ENCODE measurements at places on chromosomes 16 and 17. TPM values are rescaled to one million over a fixed set of nuclear protein-coding genes. Genes with fewer than 3 reads are reported as not detected.
A peak's percentile ranks its signal among the peaks of the same experiment; 100 is the strongest.

The PDE6G gene
- 0.45 TPM for total RNA-seq

The VPS25 gene
- 83.7 TPM for total RNA-seq

The FBF1 gene
- total RNA-seq = 25.9 TPM

The PERCC1 gene
- not detected for total RNA-seq

The CACNG3 gene
- not detected for total RNA-seq

DNA sequence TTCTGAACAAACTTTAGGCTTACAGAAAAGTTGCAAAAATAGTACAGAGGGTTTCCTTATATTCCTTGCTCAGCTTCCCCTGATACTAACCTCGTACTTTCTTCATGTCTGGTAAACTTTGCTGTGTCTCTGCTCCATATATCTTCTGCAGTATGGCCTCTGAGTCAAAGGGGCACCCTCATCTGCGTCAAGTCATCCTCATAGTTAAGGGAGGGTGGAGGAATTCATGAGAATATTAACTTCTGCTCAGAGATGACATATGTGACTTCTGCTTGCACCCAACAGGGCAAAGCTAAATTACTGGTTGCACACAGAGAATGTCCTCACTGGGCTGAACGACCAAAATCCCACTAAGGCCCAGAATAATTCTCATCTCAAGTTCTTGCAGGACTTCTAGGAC, 4.3 kb upstream of the CCL7 start:
- H3K4me1 ChIP-seq = no peaks in the 10 kb centered on the region
- no peak for DNase-seq
- H3K27ac ChIP-seq = no peak overlapping the region
- no peaks in the 10 kb centered on the region for H3K36me3 ChIP-seq

DNA sequence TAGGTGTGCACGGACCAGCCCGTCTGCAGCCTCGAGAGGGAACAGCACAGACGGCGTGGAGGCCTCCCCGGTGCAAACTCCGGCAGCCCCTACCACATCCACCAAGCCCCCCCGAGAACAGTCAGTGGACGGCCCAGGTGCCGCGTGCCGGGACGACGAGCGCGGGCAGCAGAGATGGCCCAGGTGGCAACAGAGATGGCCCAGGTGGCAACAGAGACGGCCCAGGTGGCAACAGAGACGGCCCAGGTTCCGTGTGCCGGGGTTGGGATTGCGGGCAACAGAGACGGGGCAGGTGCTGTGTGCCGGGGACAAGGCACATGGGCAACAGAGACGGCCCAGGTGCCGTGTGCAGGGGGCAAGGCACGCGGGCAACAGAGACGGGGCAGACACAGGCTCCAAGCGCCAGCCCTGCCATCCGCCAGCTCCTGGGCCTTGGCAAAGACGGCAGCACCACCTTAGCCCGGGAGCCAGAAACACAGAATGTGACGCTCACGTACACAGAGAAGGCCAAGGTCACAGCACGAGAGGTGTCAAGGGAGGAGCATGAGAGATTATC, 31.1 kb downstream of the RPH3AL start:
- H3K4me3 ChIP-seq = no peak overlapping the region
- H3K27me3 ChIP-seq = peaks cover 20% of the 10 kb centered on the region
- DNase-seq = no peak
- no peak overlapping the region for H3K27ac ChIP-seq
- H3K4me1 ChIP-seq = peaks cover 9% of the 10 kb centered on the region

- DNase-seq = no peak
- no peak overlapping the region for H3K4me3 ChIP-seq
- peaks cover 3% of the 10 kb centered on the region for H3K36me3 ChIP-seq
- no peak overlapping the region for H3K27ac ChIP-seq
- H3K27me3 ChIP-seq = no peaks in the 10 kb centered on the region
Measured at GRCh38 chr17:80421381-80422090, 6.6 kb downstream of the ENDOV start.

DNA sequence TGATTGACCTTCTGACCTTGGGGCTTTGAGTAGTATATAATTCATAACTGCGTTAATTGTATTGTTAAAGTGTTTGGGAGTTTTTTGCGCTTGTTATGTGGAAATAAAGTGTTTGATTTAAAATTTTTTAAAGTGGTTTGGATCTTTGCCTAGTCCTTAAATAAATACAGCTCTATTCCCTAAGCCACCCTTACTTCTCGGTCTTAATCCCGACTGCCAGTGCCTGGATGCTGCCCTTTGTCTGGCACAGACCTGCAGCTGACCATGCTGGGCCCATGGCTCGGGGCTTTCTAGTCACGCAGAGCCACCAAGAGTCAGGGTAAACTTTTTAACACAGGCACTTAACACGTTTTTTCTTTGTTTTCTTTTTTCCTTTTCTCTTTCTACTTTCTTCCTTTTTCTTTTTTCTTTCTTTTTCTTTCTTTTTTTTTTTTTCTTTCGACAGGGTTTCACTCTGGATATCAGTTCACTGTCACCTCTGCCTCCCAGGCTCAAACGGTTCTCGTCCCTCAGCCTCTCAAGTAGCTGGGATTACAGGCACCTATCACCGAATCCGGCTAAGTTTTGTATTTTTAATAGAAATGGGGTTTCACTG, 19.6 kb upstream of the SLC5A11 start:
- H3K4me1 ChIP-seq = no peaks in the 10 kb centered on the region
- no peaks in the 10 kb centered on the region for H3K27me3 ChIP-seq
- peaks cover 10% of the 10 kb centered on the region for H3K36me3 ChIP-seq
- no peak overlapping the region for H3K27ac ChIP-seq
- no peak overlapping the region for H3K4me3 ChIP-seq
- DNase-seq = no peak

DNA sequence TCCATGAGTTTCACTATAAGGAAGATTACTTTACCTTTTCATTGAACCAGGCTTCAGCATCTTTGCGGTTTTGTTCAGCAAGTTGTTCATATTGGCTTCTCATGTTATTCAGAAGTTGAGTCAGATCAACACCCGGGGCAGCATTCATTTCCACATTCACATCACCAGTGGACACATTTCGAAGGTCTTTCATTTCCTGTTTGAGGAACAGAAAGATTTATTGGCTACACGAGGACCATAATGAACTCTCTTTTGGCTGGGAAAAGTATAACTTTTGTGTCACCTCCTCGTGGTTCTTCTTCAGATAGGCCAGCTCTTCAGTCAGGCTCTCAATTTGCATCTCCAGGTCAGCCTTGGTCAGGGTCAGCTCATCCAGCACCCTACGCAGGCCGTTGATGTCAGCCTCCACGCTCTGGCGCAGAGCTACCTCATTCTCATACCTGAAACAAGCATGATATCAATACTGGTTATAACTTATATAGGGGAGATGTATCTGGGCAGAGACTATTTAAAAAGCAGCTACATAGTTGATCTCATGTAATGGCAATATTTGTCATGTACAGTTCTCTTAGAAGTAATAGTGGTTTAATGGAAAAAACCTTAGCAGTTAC, 2.1 kb downstream of the KRT10 start:
- H3K36me3 ChIP-seq = peaks cover 25% of the 10 kb centered on the region
- H3K27me3 ChIP-seq = peaks cover 38% of the 10 kb centered on the region
- no peak for DNase-seq
- peaks cover 15% of the 10 kb centered on the region for H3K4me1 ChIP-seq
- peak overlapping the region; percentile 88 for H3K4me3 ChIP-seq

DNA sequence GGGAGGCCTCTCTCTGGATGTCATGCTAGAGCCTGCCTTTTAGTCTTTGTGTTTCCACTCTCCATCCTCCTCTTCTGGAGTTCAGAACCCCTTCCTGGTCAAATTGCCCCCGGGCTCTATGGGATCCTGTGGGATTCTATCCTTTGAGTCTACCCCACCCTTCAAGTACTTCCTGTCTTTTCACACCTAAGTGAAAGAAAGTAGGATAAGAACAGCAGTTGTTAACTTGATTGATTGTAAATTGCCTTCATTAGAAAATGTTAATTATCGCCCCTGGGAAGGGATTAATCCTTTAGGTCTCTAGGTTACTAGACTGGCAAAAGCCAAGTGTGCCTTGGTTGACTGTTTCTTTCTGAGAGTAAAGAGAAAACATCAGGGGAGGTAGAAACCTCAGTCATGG, 30.1 kb downstream of the PRKCB start:
- peaks cover 38% of the 10 kb centered on the region for H3K27me3 ChIP-seq
- no peak for DNase-seq
- H3K4me3 ChIP-seq = no peak overlapping the region
- no peaks in the 10 kb centered on the region for H3K4me1 ChIP-seq
- H3K27ac ChIP-seq = no peak overlapping the region

GRCh38 chr16:2166263-2167067, 10.9 kb downstream of the TRAF7 start:
- no peak overlapping the region for H3K4me3 ChIP-seq
- H3K36me3 ChIP-seq = peaks cover 2% of the 10 kb centered on the region
- H3K27ac ChIP-seq = no peak overlapping the region
- H3K27me3 ChIP-seq = no peaks in the 10 kb centered on the region

DNA sequence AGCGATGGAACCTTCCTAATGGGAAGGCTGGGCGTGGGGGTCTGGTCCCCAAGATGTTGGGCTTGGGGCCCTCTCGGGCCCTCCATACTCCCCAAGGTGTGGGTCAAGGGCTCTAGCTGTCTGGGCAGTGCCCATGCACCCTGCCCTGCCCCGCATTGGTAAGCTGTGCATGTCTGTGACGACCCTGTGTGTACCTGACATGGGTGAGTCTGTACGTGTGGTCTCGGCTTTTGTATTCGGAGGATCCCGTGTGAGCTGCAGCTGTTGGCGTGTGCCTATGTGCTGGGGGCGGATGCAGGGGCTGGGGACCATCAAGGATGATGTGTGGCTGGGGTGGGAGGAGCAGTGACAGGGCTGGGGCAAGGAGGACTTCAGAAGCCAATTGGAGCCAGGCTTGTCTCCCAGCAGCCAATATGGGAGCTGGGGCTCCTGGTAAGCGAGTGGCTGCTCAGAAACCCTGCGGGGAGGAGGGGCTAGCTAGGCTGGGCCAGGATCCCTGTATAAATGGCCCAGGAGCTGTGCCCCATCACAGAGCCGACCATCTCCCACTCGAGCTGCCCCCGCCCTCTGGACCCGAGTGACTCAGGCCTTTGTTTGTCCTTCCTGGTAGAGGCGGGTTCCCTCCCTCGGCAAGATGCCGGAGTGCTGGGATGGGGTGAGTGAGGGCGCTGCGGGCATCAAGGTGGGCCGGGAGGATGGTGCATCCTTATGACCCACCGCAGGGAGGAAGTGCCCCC, at the start of gene NDRG4:
TSS of gene NDRG4 (plus strand) at position 529 of the 737 bp plus-strand sequence. CDS start at position 635, 106 bp downstream.
- peak; percentile 71 for DNase-seq
- H3K4me1 ChIP-seq = peaks cover 44% of the 10 kb centered on the region
- no peaks in the 10 kb centered on the region for H3K36me3 ChIP-seq
- peaks cover 4% of the 10 kb centered on the region for H3K27me3 ChIP-seq

- H3K27ac ChIP-seq = no peak overlapping the region
- DNase-seq = no peak
Measured at GRCh38 chr17:45234641-45235415, 13.1 kb downstream of the FMNL1 start.

- H3K27ac ChIP-seq = no peak overlapping the region
- peaks cover 11% of the 10 kb centered on the region for H3K4me1 ChIP-seq
- H3K27me3 ChIP-seq = peaks cover 17% of the 10 kb centered on the region
Measured at GRCh38 chr16:57590654-57591085, 37.8 kb upstream of the ADGRG1 start.

GRCh38 chr16:67116388-67117311, 6.9 kb downstream of the PHAF1 start:
- H3K27ac ChIP-seq = peak overlapping the region; percentile 63
- no peak for DNase-seq
- peaks cover 10% of the 10 kb centered on the region for H3K4me1 ChIP-seq
- no peaks in the 10 kb centered on the region for H3K36me3 ChIP-seq
- H3K4me3 ChIP-seq = no peak overlapping the region
- no peaks in the 10 kb centered on the region for H3K27me3 ChIP-seq

DNA sequence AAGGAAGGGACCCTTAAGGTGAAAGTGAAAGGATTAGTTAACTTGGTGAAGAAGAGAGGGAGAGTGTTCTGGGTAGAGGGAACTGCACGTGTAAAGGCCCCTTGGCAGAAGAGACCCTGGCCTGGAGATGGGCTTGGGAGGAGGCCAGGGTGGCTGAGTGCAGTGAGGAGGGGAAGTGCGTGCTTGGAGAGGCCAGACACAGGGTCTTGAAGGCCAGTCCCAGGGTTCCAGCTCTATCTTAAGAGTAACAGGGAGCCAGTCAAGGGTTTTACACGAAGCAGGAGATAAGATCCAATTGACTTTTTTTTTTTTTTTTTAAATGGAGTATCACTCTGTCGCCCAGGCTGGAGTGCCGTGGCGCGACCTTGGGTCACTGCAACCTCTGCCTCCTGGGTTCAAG, 15.2 kb upstream of the DOK4 start:
- no peak overlapping the region for H3K27ac ChIP-seq
- no peak overlapping the region for H3K4me3 ChIP-seq
- no peaks in the 10 kb centered on the region for H3K36me3 ChIP-seq
- no peaks in the 10 kb centered on the region for H3K27me3 ChIP-seq
